ENCODE measurements at places on chromosomes 16 and 17.

- no peak for DNase-seq
These were observed 228.5 kb upstream of the PMFBP1 start for GRCh38 chr16:72400257-72401083.

DNA sequence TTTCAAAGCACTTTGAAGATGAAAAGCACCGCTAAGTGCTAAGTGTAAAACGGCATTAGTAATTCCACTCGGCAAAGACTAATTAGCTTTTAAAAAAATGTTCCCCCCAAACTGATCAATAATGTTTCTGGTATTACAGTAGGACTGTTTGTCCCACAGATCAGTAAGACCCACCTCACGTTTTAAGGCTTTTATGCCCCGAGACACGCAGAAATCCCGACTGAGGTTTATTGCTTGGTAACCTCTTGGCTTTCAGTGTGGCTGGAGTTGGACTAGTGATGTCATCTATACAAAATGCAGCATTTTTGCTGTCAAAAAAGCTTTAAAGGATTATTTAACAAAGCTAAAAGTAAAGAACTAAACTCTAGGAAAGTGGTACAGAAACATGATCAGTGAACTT is 414.6 kb upstream of the PSMD7 start:
- no peak for DNase-seq

- no peak for DNase-seq
These were observed 10.8 kb downstream of the MAP2K3 start for GRCh38 chr17:21295036-21295952.

GRCh38 chr16:2339521-2340484 is 725 bp downstream of the ABCA3 start:
- no peak for DNase-seq

GRCh38 chr17:8506145-8506544 is 70.5 kb downstream of the NDEL1 start:
- DNase-seq, result no peak

DNA sequence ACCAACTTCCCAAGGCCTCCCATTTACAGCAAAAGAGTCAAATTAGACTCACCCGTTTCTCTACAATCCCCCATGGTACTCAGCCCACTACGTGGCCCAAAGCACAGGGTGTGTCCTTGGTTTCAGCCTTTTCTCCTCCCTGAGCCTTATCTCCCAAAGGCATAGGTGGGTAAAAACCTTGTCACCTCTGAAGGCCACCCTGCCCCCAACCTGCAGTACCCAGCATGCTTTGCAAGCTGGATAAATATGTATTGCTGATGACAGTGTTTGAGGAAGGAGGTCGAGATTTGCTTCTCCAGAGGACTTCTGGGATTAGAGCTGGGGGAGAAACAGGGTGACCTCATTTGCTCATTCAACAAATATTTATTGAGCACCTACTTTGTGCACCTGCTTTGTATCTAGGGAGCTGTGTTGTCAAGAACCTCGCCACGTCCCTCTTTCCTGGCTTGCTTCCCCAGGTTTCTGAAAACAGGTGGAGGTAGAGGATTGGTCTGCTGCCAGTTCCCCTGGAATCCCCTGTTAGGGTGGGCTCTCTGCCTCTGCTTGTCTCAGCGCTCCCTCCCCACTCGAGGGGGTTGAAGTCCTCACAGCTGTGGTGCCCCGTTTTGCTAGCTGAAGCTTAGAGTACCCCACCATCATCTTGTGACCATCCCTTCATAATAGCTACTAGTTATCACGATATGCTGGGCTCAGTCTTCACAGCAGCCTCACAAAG is 3.0 kb downstream of the LASP1 start:
- no peak for DNase-seq

DNA sequence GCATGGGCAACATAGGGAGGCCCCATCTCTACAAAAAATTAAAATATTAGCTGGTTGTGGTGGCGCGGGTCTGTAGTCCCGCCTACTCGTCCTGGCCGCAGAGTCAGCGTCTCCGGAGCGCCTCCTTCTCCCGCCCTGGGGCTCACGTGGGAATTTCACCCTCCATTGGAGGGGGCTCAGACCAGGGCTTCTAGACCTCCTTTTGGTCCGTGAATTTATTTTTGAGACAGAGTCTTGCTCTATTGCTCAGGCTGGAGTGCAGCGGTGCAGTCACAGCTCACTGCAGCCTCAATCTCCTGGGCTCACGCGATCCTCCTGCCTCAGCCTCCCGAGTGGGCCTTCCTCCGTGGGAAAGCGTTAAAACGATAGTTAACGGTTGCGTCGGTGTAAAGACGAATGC is 394 bp upstream of the NME4 start:
- no peak for DNase-seq

GRCh38 chr17:31654936-31655335 is 204.1 kb downstream of the COPRS start:
- no peak for DNase-seq

GRCh38 chr16:987906-988305 is 6.3 kb downstream of the SOX8 start:
- no peak for DNase-seq

DNA sequence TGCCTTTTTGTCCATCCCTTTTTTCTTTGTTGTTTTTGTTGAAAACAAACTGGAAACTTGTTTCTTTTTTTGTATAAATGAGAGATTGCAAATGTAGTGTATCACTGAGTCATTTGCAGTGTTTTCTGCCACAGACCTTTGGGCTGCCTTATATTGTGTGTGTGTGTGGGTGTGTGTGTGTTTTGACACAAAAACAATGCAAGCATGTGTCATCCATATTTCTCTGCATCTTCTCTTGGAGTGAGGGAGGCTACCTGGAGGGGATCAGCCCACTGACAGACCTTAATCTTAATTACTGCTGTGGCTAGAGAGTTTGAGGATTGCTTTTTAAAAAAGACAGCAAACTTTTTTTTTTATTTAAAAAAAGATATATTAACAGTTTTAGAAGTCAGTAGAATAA is 4.9 kb downstream of the SOX9 start:
- no peak for DNase-seq

DNA sequence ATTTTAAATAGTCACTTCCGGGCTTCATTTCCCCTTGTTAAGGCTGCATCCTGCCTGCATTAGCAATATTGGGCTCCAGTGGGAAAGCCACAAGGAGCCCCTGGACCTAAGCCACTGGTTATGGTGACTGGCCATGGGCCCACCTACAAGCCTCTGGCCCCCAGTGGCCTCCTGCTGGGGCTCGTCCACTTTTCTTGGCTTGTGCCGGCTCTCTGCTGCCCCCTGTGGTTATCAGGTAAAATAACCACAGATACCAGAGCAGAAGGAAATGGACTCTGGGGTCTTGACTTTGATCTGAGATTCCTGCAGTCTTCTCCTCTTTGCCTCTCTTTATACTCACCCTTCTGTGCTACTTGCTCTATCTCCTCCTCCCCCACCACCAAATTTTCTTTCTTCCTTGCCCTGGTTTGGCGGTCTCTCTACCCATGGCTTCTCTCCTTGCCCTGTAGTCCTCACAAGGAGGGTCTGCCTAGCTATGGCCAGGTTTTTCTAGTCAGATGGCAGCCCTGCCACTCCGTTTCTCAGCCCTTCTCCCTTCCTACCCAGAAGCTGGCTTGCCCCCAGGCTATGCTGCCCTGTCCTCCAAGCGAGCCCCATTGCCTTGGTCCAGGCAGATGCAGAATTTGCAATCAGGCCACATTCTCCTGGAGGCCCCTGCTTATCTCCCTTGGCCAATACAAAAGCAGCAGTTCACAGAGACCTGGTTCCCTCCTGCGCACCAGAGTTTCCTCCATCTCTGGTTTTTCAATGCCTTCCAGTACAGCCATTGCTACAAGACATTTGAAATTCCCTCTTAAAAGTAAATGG is 82.9 kb upstream of the RCVRN start:
- DNase-seq, result no peak

GRCh38 chr17:76075364-76076145 is 974 bp downstream of the GALR2 start:
- no peak for DNase-seq

- DNase-seq, result no peak
These were observed 37.8 kb upstream of the LHX1 start for GRCh38 chr17:36899250-36900159.

- no peak for DNase-seq
These were observed 54.0 kb downstream of the TMEM132E start for GRCh38 chr17:34633351-34633750.

DNA sequence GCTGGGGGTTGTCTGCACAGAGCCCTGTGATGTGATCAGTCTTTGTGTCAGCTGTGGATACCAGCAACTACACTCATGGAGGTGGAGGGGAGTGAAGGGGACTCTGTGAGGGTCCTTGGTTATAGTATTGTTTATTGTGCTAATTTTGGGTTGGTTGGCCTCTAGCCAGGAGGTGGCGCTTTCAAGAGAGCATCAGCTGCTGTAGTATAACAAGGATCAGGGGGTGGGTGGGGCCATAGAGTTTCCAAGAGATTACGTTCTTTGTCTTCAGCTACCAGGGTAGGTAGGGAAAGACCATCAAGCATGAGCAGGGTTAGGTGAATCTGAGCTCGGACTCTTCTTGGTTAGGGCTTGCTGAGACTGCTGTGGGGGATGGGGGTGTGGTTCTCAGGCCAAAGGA is 97.1 kb upstream of the HS3ST3A1 start:
- no peak for DNase-seq

DNA sequence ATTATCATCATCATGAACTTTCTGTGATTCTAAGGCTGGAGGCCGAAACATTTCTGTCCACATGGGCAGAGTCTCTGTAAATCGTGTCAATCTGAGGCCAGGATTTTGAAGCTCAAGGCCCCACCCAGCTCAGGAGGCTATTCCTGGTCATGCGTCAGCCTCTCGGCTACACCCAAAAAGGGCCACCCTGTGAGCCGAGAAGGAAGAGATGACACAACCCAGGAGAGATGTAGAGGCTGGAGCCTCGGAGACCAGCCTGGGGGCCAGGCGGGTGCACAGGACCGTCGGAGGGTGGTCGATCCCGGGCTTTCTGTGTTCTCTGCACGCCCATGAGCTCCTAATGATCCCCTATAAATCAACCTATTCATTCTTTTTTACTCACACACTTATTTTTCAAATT is 1.1 kb upstream of the CACNG1 start:
- no peak for DNase-seq

- DNase-seq, result no peak
These were observed 1.4 kb downstream of the GOT2 start for GRCh38 chr16:58732545-58733247.

DNA sequence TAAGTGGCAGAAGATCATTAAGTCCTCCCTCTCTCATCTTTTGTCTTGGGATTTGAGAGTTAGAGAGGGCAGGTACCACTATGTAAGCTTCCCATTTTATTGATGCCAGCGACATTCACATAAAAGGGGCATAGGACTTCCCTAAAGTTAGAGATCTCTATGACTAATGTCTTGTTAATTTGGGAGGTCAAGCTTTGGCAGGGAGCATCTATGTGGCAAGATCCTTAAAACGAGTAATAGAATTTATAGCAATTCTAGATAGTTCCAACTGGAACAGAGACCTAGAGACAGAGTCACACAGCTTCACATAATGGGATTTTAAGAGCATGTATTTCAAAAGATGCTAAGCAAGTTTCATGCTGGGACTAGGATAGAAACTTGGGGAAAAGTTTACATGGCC is 308.0 kb downstream of the MAP2K6 start:
- DNase-seq, result no peak

DNA sequence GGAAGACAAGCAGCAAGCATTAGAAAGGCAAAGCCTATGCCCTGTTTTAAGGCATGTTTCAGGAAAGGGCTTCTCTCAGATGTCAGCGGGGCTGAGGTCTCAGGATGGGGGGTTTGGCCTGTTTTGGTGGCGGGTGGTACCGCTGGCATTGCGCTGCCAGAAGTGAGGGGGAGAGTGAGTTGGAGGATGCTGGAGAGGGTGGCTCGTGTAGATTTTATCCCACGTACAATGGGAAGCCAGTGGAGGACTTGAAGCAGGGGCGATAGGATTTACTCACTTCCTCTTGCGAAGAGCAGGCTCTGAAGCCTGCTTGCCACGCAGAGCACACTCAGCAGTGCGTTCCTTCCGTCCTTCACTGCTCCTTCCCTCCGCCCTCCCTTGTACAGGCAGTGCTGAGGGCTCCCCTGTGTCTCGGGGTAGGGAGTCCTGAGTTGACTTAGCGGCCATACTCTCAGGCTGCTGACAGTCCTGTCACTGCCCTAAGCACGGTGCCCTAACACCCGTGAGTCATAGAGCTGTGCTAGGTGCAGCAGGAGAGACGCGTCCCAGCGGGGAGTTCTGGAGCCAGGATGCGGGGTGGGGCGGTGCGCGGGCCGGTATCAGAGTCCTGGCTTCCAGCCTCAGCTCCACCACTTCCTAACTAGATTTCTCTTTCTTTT is 113.1 kb downstream of the SNX29 start:
- no peak for DNase-seq

- DNase-seq, result no peak
These were observed 15.0 kb upstream of the SPHK1 start for GRCh38 chr17:76369379-76369778.

DNA sequence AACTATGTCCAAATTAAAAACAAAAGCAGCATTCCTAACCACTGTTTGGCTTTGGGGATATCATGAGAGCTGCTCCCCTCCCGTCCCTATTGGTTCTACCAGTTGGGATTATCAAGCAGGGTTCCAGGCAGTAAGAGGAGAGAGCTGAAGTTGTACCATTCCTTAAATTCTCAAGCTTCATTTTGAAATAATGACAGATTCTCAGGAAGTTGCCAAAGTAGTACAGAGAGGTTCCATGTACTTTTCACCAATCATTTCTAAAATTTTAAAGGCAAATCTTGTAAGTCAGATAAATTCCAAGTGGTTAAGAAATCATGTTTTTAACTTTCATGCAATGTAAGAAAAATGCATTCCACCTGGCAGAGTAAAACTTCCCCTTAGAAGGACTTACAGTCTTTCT is 36.9 kb downstream of the TEX2 start:
- DNase-seq, result no peak
